Astrocyte of the cerebellum (primary cell): ENCODE measurements at places on chromosomes 6 and 20.

DNA sequence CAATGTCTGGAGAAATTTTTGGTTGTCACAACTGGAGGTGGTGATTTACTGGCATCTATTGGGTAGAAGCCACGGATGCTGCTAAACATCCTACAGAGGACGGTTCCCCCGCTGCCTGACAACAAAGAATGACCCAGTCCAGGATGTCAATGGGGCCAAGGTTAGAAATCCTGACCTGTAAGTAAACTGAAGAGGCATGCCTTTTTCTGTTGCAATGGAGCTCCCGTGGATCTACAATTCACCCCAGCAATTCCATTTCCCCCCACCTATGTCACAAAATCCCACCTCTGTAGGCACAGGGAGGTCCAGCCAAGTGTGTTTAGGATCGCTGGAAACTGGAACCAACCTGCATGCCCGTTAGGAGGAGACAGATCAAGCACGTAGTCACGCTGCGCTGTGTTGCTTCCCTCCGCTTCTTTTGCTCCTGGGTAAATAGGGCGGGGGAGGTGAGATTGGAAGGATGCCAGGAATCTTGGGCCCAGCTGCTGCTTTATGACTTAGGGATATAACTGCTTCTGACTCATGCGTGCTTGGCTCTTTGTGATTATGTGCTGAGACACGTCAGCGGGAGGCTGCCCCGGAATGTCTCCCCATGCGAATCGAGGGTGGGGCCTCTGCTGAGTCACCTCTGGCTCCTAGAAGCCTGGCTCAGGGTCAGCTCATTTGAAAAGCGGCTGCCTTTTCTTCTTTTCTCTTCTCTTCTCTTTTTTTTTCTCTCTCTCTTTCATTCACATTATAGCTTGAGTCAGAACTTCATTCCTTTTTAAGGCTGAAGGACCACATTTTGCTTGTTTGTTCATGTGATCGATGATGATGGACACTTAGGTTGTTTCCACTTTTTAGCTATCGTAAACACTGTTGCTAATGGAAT, 12.4 kb upstream of the PEDS1 start:
- DNase-seq = peak; percentile 100

DNA sequence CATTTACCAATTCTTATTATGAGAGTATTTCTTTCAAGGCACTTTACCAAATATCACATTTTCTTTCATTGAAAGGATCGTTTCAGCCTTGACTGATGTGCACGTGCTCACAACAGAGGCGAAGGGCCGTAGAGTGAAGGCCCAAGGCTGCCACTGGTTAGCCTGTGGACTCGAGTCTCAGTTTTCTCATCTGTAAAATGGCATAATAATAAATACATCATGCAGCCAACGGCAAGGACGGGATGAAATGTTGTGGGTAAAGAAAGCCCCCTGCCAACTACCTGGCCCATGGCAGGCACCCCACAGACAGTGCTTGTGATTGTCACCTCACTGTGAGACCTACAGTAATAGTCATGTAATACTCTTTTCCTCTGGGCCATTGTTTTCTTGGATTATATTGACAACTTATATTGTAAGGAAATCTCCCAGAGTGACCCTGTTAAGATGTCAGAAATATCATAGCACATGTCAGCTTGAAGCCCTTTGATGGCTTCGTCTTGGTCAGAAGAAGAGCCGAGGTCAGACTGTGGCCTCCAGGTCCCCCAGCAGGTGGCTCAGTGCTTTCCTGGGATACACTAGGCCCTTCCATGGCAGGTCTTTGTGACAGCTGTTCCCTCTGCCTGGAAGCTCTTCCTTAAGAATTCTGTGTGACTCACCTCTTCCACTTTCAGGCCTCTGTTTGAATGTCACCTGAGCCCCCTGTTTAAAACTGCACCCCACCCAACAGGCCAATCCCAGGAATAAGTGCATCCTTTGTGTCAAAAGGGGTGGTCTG, 36.3 kb downstream of the FAM50B start:
- DNase-seq = no peak

- DNase-seq = peak; percentile 85
Measured at GRCh38 chr6:139134817-139135577, at the start of gene HECA. TSS of gene HECA (plus strand) at chr6:139135080. CDS start at chr6:139135397, 317 bp downstream.

- DNase-seq = no peak
Measured at GRCh38 chr6:22582417-22583205, 13.2 kb downstream of the HDGFL1 start.

DNA sequence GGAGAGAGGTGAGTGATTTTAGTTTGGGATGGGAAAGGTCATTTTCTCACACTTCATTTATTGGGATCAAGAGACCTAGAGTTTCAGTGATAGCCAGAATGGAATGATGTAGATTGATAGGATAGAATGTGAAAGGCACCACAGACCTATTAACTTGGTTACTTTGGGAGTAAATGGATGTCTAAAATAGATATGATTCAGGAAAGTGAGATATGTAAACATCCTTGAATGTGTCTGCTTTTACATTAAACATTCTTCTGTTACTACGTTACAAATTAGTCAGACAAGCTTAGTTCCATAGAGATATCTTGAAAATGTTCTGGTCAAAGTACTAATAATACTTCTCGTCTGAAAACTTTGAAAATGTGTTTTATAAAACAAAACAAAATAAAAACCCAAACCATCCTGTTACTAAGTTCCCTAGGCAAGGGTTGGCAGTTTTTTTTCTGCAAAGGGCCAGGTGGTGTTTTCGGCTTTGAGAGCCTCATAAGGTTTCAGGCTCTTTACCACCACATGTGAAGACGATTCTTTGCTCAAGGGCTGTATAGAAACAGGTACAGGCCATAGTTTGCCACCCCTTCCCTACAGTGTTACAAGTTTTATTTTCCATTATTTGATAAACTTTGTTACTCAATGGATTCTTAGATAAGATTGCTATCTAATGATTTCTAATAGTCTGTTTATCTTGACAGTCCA, 3.4 kb downstream of the CYB5R4 start:
- DNase-seq = no peak

DNA sequence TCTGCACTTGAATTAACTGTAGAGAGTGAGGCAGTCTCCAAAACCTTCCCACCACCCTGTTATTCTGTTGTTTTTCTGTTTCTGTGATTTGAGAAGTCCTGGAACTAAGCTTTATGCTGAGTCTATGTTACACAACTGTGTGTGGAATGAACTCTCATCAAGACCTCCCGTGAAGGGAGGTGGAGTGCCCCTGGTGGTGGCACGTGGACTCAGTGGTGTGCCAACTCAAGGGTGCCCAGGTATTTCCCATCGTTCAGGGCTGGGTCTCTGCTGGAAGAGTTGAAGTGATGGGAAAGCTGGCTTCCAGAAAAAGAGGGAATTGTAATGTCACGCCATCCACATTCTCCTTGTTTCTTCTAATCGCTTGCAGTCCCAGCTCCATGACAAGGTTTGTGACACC, 374.2 kb downstream of the SMOC2 start:
- DNase-seq = no peak

GRCh38 chr6:139742671-139743070, 368.2 kb upstream of the CITED2 start:
- no peak for DNase-seq
